Cortex of kidney (tissue), 1 donor: ENCODE measurements at places on chromosomes 2 and 18.

- DNase-seq = no peak
Observed at GRCh38 chr18:80105369-80106167, 3.5 kb upstream of the ADNP2 start.

DNA sequence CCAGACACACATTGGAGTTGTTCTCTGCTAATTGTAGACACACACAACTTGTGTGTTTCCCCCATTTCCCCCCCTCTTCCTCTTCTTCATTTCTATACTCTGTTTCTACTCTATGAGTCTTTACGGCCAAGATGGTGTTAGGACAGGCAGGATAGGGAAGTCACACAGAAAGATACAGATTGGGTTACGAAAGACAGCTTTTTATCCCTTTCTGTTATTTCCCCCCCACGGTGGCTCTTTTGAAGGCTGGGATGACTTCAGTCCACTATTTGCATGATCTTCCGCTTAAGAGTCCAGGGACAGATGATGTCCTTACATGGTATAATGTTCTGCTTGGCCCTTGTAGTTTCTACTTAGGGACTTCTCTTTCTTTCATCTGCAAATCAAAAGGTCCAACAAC lies 1.6 kb upstream of the EMILIN2 start:
- DNase-seq = no peak

- DNase-seq = no peak
Observed at GRCh38 chr2:105384861-105385260, 14.0 kb downstream of the FHL2 start.

GRCh38 chr18:21275645-21276044 lies 33.6 kb downstream of the GREB1L start:
- DNase-seq = no peak

- DNase-seq = no peak
Observed at GRCh38 chr18:79738581-79739439, 58.9 kb upstream of the KCNG2 start.

DNA sequence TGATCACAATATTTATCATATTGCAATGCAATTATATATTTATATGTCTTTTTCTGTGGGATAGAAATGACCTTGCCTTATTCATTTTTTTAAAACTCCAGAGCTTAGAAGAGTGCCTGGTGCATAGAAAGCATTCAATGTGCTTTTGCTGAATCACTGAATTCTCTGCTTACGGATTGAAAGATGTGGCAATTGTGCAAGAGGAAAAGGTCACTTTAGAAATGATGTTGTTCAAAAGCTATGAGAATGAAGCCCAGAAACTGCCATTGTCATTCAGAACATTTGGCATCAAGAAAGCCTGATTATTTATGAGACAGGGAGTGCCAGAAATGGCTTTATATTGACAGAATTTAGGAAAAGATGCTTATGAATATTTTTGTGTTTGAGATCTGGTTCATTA lies 678.6 kb upstream of the CDH2 start:
- DNase-seq = no peak

- no peak for DNase-seq
Observed at GRCh38 chr2:70986499-70987189, 8.0 kb downstream of the TEX261 start.

GRCh38 chr18:68873003-68873402 lies 75.1 kb downstream of the CCDC102B start:
- no peak for DNase-seq

- no peak for DNase-seq
Observed at GRCh38 chr2:234569776-234570430, 73.0 kb upstream of the ARL4C start.

DNA sequence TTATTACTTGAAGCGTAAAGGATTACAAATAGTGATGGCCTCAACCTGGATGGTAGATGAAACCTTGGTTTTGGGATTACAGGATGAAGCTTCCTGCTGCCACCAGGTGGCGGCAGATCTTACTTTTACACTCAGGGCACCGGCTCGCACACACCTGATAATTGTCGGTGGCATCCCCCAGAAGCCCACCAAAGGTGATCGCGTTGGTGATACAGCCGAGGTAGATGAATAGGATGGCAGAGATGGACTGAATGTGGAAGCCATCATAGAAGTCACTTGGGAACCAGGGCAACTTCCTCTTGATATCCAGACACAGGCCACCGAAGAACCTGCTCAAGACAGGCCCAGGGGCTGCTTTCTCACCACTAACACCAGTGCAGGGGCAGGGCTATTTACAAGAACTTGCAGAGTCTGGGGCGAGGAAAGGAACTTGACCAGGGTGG lies 51.8 kb downstream of the MTHFD2 start:
- DNase-seq = no peak

DNA sequence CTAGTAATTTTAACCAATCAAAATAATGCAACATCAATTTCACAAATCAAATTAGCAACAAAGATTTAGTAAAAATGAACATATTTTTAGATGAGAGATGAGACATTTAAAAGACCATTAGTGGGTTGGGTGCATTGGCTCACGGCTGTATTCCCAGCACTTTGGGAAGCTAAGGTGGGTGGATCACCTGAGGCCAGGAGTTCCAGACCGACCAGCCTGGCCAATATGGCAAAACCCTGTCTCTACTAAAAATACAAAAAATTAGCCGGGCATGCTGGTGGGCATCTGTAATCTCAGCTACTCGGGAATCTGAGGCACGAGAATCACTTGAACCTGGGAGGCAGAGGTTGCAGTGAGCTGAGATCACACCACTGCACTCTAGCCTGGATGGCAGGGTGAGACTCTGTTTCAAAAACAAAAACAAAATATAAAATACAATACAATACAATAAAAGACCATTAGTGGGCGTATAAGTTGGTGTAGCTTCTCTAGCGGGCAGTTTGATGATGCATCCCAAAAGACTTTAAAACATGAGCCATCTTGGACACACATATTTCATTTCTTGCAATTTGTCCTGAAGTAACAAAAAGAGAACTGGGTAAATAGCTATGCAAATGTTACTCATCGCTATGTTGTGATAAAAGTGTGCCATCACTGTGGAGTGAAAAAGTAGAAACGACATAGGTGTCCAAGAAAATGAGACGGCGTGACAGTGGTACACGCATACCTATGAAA lies 101.8 kb downstream of the COL6A3 start:
- DNase-seq = no peak

DNA sequence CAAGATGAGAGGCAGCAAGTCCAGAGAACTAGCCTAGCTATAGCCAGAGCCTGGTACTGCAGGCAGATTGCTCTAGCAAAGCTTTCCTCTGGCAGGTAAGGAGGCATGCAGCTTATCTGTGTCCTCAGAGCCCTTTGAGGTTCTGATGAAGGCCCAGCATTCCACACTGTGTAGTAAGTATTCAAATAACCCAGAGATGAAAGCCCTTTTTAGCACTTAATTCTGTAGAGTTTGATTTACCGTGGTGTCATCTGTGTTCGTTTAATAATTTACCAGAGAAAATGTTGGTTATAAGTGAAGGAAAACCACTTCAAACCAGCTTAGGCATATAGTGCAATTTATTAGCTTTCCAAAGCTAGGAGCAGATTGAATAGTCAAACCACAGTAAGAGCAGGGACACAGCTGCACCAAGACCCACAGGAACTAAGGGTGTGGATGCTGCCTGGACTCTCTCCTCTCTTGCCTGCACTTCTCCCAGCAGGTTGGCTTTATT lies 226.6 kb downstream of the BABAM2 start:
- DNase-seq = no peak

GRCh38 chr2:210303498-210303897 lies 11.5 kb downstream of the MYL1 start:
- no peak for DNase-seq

- no peak for DNase-seq
Observed at GRCh38 chr18:33034945-33035344, 262.1 kb upstream of the KLHL14 start.

DNA sequence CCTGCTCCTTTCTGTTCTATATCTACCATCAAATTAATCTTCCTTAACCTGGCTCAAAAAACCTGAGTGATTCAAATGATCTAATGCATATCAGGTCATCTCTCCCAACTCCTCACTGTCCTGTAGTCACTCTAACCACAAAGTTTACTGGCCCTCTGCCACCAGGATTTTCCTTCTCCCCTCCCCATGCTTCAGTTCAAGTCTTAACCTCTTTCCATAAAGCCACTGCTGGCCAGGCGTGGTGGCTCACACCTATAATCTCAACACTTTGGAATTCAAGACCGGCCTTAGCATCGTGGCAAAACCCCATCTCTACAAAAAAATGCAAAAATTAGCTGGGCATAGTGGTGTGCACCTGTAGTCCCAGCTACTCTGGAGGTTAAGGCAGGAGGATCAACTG lies 7.5 kb upstream of the SP3 start:
- DNase-seq = no peak

GRCh38 chr2:46010925-46011490 lies 286.2 kb upstream of the EPAS1 start:
- DNase-seq = no peak

DNA sequence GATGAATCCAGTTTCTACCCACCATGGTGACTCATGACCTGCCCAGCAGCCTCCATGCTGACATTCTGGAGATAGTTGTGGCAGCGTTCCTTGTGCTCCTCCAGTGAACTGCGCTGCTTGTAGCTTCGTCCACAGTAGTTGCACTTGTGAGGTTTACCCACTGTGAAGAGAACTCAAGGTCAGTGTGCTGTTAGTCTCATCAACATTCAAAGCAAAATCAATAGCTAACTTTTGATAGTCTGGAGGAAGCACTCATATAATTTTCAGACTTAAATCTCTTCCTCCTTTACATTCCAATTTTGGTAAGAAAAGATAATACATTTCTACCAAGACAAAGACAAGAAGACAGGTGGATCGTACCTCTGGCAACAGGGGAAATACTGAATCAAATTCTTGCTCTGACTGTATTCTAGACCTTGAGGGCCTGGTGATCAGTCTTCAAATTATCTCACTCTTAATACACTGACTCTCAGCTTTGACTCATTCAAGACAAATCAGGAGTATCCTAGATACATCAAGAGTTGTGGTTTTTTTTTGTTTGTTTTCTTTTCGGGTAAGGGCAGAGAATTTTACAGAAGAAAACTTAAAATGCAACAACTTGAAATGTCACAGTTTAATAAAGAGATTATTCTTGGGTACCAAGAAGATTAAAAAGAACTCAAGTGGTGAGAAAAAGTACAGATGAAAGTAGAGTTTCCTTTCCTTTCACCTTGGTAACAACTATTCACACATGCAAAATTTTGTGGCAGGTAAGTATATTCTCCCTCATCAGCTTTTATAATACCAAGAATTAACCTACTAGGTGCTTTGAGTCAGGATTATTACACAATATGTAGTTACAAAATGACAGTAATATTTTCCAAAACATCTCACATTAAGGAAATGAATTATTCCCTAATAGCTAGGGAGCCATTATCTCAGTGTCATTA lies 129.2 kb downstream of the IKZF2 start:
- no peak for DNase-seq

DNA sequence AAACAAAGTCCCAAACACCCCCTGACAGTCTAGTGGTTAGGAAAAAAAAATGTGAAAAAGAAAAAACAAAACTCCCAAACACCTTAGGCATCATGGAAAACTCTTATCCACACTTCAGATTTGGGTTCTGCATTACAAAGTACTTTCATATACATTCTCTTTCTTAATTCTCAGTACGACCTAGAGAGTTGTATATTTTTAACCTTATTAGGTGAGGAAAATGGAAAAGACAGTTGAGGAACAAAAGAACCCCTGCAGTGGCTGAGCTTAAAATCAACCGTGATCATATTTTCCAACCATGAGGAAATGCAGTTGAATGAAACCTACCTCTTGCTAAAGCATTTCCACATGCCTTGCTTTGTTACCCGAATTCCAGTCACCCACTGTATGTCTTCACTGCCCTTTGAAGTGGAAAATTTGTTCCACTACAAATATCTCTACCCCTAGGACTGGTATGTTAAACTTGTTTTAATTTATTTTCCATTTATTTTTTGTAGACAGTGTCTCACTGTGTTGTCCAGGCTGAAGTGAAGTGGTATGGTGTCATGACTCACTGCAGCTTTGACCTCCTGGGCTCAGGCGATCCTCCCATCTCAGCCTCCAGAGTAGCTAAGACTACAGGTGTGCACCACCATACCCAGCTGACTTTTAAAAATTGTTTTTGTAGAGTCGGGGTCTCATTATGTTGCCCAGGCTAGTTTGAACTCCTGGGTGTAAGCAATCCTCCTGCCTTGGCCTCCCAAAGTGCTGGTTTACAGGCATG lies 56.9 kb upstream of the LPIN2 start:
- no peak for DNase-seq

DNA sequence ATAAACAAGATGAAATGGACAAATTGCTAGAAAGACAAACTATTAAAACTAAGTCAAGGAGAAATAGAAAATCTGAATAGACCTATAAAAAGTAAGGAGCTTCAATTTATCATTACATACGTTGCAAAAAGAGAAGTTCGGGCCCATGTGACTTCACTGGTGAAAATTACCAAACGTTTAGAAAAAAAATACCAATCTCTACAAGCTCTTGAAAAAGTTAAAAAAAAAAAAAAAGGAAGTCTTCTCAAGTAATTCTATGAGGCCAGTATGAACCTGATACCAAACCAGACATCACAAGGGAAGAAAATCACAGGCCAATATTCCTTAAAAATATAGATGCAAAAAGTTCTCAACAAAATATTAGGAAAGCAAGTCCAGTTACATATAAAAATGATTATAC lies 20.2 kb upstream of the ACVR2A start:
- no peak for DNase-seq

GRCh38 chr18:74310411-74310810 lies 5.2 kb upstream of the C18orf63 start:
- no peak for DNase-seq

- DNase-seq = no peak
Observed at GRCh38 chr18:57431467-57432080, 3.6 kb upstream of the ONECUT2 start.

- no peak for DNase-seq
Observed at GRCh38 chr2:157336137-157337010, 10.8 kb upstream of the ERMN start.

- no peak for DNase-seq
Observed at GRCh38 chr2:34738691-34739090, 1139.6 kb upstream of the FAM98A start.

DNA sequence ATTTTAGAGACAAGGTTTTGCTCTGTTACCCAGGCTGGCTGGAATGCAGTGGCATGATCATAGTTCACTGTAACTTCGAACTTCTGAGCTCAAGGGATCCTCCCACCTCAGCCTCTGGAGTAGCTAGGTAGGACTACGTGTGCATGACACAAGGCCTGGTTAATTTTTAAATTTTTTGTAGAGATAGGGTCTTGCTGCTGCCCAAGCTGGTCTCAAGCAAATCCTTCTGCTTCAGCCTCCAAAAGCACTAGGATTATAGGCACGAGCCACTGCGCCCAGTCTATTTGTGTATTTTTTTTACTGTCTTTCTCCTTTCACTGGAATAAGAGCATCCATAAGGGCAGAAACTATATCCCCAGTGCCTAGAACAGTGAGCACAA lies 89.3 kb downstream of the PLEKHM3 start:
- no peak for DNase-seq

DNA sequence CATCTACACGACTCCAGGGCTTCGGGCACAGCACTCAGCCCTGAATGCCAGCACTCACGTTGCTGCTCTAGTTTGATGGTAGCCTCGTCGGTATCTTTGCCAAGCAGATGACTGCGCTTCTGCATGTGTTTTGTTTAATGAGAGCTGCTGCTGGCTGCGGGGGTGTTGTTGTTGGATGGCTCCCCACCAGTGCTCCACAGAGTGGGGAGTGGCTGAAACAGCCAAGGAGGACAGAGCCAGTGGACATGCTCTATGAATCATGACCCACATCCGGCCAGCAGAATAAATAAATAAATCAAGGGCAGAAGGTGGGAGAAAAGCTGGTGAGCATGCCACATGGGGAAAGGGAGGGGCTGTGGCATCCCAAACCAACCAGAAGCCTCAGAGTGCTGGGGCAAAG lies 131.2 kb upstream of the SOX11 start:
- DNase-seq = no peak
